ENCODE measurements at places on chromosomes 6 and 20. TPM values are rescaled to one million over a fixed set of nuclear protein-coding genes. Genes with fewer than 3 reads are reported as not detected.

- H3K4me1 ChIP-seq: no peaks in the 10 kb centered on the region
- H3K36me3 ChIP-seq: no peaks in the 10 kb centered on the region
- no peak overlapping the region for H3K27ac ChIP-seq
- DNase-seq: no peak
- no peak overlapping the region for H3K4me3 ChIP-seq
These were observed 12.2 kb upstream of the RSPH3 start for GRCh38 chr6:159012201-159012600.

DNA sequence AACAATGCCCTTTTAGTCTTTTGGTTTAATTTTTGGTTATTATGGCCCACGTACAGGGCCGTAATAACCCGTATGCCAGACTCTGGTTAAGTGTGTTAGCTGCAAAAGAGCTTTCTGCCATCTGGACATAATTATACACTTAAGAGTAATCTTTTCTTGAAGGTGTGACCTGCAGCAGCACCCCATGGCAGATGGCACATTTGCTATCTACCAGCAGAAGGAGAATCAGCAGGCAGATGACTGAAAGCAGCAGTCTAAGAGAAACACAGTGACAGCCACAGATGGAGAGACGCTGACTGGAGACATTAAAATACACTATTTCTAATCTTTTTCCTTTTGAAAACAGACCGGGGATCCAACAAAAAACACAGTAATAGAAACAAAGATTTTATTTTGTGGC, 18.7 kb downstream of the ASF1A start:
- no peak overlapping the region for H3K4me3 ChIP-seq
- H3K4me1 ChIP-seq: no peaks in the 10 kb centered on the region
- no peak overlapping the region for H3K27ac ChIP-seq
- no peaks in the 10 kb centered on the region for H3K36me3 ChIP-seq
- no peak for DNase-seq

GRCh38 chr6:47780510-47781356, 1.1 kb upstream of the OPN5 start:
- no peak overlapping the region for H3K27ac ChIP-seq
- H3K4me1 ChIP-seq: no peaks in the 10 kb centered on the region
- no peak overlapping the region for H3K4me3 ChIP-seq
- DNase-seq: no peak
- no peaks in the 10 kb centered on the region for H3K27me3 ChIP-seq

- DNase-seq: no peak
- no peaks in the 10 kb centered on the region for H3K36me3 ChIP-seq
- no peaks in the 10 kb centered on the region for H3K27me3 ChIP-seq
These were observed 6.9 kb downstream of the RIMS4 start for GRCh38 chr20:44803383-44803941.

GRCh38 chr6:43509984-43510826, at the start of gene LRRC73:
Gene LRRC73 (minus strand): TSS chr6:43510346. CDS start chr6:43509785, 561 bp downstream.
- peak within 1 kb of the TSS; percentile 8 for H3K27ac ChIP-seq
- peak within 1 kb of the TSS; percentile 27 for H3K4me3 ChIP-seq
- H3K27me3 ChIP-seq: no peaks in the 10 kb centered on the region
- H3K36me3 ChIP-seq: no peaks in the 10 kb centered on the region

- H3K4me1 ChIP-seq: no peaks in the 10 kb centered on the region
- no peaks in the 10 kb centered on the region for H3K36me3 ChIP-seq
- H3K27me3 ChIP-seq: no peaks in the 10 kb centered on the region
- no peak overlapping the region for H3K27ac ChIP-seq
These were observed 14.5 kb downstream of the SOBP start for GRCh38 chr6:107504270-107505026.

GRCh38 chr6:98033617-98034016, 750.6 kb upstream of the MMS22L start:
- H3K36me3 ChIP-seq: no peaks in the 10 kb centered on the region

- no peak overlapping the region for H3K27ac ChIP-seq
- no peak overlapping the region for H3K4me3 ChIP-seq
- no peaks in the 10 kb centered on the region for H3K4me1 ChIP-seq
- no peak for DNase-seq
These were observed 31.2 kb downstream of the GCNT2 start for GRCh38 chr6:10552270-10552810.

- H3K4me1 ChIP-seq: peaks cover 7% of the 10 kb centered on the region
- no peaks in the 10 kb centered on the region for H3K36me3 ChIP-seq
- H3K4me3 ChIP-seq: no peak overlapping the region
- no peak for DNase-seq
These were observed 92.5 kb upstream of the ADGRF1 start for GRCh38 chr6:47134476-47135189.

GRCh38 chr6:108896111-108896661, 48.0 kb downstream of the ARMC2 start:
- no peaks in the 10 kb centered on the region for H3K4me1 ChIP-seq
- H3K4me3 ChIP-seq: no peak overlapping the region
- no peaks in the 10 kb centered on the region for H3K36me3 ChIP-seq
- H3K27me3 ChIP-seq: no peaks in the 10 kb centered on the region

GRCh38 chr6:158018851-158019361, 37.2 kb downstream of the SYNJ2 start:
- DNase-seq: no peak
- no peak overlapping the region for H3K4me3 ChIP-seq
- H3K36me3 ChIP-seq: no peaks in the 10 kb centered on the region

GRCh38 chr6:166244353-166245045, 63.7 kb downstream of the PRR18 start:
- no peaks in the 10 kb centered on the region for H3K4me1 ChIP-seq
- H3K27me3 ChIP-seq: no peaks in the 10 kb centered on the region
- no peak overlapping the region for H3K4me3 ChIP-seq

GRCh38 chr20:15320941-15321340, 983.5 kb upstream of the FLRT3 start:
- no peaks in the 10 kb centered on the region for H3K4me1 ChIP-seq
- H3K27me3 ChIP-seq: no peaks in the 10 kb centered on the region
- H3K36me3 ChIP-seq: no peaks in the 10 kb centered on the region
- H3K27ac ChIP-seq: no peak overlapping the region
- H3K4me3 ChIP-seq: no peak overlapping the region

DNA sequence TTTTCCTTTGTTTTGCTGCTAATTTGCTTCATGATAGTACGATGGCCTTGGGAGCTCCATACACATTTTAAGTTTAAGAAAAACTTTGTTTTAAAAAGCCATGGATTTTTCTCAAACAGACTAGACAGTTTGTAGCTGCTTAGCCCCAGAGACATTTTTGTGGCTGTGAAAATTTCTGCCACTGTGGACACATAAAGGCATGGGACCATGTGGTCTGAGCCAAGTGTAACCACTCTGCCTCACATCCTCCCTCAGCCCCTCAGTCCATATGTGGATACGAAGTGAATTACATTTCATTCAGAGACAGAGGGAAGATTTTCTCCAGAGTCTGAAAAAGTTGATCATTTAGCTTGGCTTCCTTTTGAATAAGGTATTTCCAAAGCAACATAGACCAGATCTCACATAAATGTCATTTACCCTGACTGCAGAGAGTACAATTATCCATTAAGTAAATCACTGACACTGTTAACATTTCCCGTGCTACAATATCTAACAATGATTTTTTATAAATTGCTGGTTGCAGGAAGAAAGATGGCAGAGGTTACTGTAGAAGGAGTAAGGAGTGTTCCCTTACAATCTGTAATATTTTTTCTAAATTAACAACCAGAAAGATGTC, 87.4 kb downstream of the GJA1 start:
- peaks cover 4% of the 10 kb centered on the region for H3K4me1 ChIP-seq
- H3K36me3 ChIP-seq: no peaks in the 10 kb centered on the region
- H3K27me3 ChIP-seq: no peaks in the 10 kb centered on the region
- H3K4me3 ChIP-seq: peak overlapping the region; percentile 18

Gene TMEM244
- not detected for total RNA-seq

Gene KHDRBS2
- 7.3 TPM for total RNA-seq

Gene CLDN20
- not detected for total RNA-seq

Gene SLC35B3
- 28.3 TPM for total RNA-seq

Gene AGER
- 0.59 TPM for total RNA-seq

Gene C20orf202
- total RNA-seq: 0.83 TPM

Gene PHACTR1
- total RNA-seq: 6.6 TPM
